GM23248 (cell line): ENCODE measurements at places on chromosomes 6 and 20. TPM values are rescaled to one million over a fixed set of nuclear protein-coding genes. Genes with fewer than 3 reads are reported as not detected.

The GZF1 gene
- 5.9 and 6.3 TPM in 2 replicates for polyA plus RNA-seq

The BNIP5 gene
- polyA plus RNA-seq: not detected in 2 replicates

The HLA-F gene
- polyA plus RNA-seq: 0.37 and 0.93 TPM in 2 replicates

The IL20RA gene
- polyA plus RNA-seq: not detected in 2 replicates

The VIP gene
- polyA plus RNA-seq: 0.20 TPM in 1 of 2 replicates, not detected in the other

The DEFB113 gene
- polyA plus RNA-seq: not detected in 2 replicates

The ABRACL gene
- polyA plus RNA-seq: 37.1 and 38.7 TPM in 2 replicates

The SLC26A8 gene
- polyA plus RNA-seq: not detected in 2 replicates

The HMGCLL1 gene
- polyA plus RNA-seq: not detected in 2 replicates

DNA sequence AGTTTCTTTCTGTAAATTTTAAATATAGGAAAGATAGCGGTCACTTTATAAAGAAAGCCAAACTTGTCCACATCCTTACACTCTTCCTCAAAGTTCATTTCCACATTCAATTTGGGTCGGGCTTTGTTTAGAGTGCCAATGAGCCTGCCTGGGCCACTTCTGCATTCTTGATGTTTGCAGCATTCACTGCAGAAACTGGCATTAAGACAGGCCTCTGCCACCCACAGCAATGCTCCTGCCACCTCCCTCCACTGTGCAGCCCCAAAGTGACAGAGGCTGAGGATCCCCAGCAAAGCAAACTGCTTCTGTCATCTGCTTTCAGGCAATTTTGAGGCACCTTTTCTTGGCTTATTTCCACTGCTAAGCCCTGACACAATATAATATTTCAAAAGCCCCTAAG, 61.2 kb downstream of the TNFAIP3 start:
- no peak overlapping the region for H3K27ac ChIP-seq
- H3K4me1 ChIP-seq: peaks cover 49% of the 10 kb centered on the region
- no peak for DNase-seq

DNA sequence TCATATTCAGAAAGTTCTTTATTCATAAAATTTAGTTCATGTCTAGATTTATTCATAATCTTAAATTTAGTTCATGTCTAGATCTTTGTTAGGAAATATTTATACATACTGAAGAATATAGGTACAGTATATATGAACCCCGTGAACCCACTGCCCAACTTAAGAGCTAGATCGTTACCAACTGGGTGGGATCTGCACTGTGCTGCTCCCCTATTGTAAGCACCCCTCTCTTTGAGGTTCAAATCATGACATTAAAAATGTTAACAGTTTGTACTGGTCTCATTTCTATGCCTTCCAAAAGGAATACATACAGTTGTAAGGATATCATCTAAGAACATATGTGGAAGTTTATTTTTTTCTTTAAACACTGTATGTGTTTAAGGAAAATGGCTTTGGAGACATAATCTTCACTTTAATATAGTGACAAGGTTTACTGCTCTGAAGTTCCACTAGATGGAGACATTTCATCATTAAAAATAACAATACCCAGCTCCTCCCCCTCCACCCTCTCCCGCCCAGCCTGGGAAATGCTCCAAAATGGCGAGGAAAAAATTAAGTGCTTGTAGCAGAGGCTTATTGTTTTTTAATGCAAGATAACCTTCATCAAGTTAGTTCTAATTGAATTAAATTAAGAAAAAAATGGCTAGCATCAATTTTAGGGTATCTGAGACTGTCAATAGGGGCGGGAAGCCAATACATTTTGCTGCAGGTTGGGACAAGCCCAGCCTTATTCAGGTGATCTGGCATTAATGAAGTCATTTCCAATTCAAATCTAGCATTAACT, 104.1 kb upstream of the TRAF3IP2 start:
- peaks cover 32% of the 10 kb centered on the region for H3K36me3 ChIP-seq
- peak; percentile 85 for DNase-seq
- no peak overlapping the region for H3K4me3 ChIP-seq

DNA sequence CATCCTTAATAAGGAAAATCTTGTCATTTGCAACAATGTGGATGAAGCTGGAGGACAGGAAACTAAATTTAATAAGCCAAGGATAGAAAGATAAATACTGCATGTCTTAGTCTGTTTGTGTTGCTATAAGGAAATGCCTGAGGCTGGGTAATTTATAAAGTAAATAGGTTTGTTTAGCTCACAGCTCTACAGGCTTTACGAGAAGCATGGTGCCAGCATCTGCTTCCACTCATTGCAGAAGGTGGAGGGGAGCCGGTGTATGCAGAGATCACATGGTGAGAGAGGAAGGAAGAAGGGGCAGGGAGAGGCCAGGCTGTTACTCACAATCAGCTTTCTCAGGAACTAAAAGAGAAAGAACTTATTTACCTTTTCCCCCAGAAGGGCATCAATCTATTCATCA, 118.9 kb upstream of the SMLR1 start:
- H3K36me3 ChIP-seq: no peaks in the 10 kb centered on the region
- DNase-seq: no peak
- no peak overlapping the region for H3K27ac ChIP-seq
- no peaks in the 10 kb centered on the region for H3K27me3 ChIP-seq
- H3K4me1 ChIP-seq: no peaks in the 10 kb centered on the region

DNA sequence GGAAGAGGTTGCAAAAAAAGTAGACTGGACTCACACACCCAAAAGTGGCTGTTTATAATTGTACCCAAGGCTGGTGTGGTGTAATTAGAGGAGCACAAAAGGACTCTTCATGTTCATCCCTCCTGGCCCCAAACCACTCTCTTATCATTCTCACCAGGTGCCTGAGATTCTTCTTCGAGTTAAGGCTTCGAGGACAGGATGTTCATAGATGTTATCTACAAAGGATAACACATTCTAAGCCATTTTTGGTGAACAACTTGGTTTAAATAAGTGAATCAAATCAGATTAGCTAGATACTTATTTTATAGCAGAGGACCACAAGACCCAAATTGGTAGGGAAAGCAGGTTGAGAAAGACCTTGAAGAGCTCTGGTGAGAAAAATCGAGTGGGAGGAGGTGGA, 73.1 kb upstream of the SUPT3H start:
- no peak overlapping the region for H3K27ac ChIP-seq
- H3K27me3 ChIP-seq: no peaks in the 10 kb centered on the region
- no peak for DNase-seq

DNA sequence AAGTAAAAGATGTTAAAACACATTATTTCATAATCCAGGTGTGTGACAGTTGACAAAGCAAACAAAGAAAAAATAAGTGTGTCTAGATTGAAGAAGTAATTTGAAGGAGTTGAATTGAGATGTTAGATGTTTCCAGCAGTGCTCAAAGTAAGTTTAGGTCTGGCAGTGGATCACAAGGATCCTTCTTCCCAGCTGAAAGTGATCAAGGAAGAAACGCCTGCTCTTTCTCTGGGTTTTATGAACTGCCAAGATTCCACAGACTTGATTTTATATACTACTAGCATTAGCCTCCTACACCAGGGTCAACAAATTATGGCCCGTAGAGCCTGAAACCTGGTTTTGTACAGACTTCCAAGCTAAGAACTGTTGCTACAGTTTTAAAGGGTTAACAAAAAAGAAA, 30.3 kb downstream of the STX7 start:
- no peak overlapping the region for H3K27ac ChIP-seq
- no peak overlapping the region for H3K4me3 ChIP-seq
- H3K27me3 ChIP-seq: no peaks in the 10 kb centered on the region
- H3K4me1 ChIP-seq: peaks cover 42% of the 10 kb centered on the region
- 0 out of 2 replicates have a peak, but pooled peaks cover 6% of the 10 kb centered on the region for H3K36me3 ChIP-seq
- DNase-seq: no peak

- no peaks in the 10 kb centered on the region for H3K4me1 ChIP-seq
- no peak for DNase-seq
- no peaks in the 10 kb centered on the region for H3K36me3 ChIP-seq
- H3K27ac ChIP-seq: no peak overlapping the region
- H3K4me3 ChIP-seq: no peak overlapping the region
Observed at GRCh38 chr6:164015088-164015484, 600.6 kb downstream of the QKI start.

- peak overlapping the region; percentile 90 for H3K27ac ChIP-seq
- no peak overlapping the region for H3K4me3 ChIP-seq
- H3K36me3 ChIP-seq: no peaks in the 10 kb centered on the region
- H3K27me3 ChIP-seq: no peaks in the 10 kb centered on the region
- peak; percentile 76 for DNase-seq
Observed at GRCh38 chr6:140050101-140050995, 675.9 kb upstream of the CITED2 start.

DNA sequence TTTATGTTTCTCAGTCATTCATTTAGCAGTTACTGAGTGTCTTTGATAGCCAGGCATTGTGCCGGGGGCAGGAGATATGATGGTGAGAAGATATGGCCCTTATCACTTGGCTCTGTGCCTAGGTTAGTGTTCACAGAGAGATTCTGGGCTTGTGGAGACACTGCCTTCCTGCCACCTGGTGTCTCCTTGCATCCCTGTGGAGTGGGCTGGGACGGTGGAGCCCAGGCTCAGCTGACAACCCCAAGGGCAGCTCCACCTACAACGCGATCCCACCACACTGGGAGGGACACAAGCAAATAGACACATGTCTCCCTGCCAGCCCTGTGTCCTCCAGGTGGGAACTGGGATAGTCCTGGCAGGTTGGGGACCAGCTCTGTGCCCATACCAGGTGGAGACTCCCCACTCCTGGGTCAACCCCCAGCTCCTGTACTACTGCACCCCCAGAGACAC, 30.3 kb upstream of the VEGFA start:
- DNase-seq: no peak
- H3K4me1 ChIP-seq: no peaks in the 10 kb centered on the region
- no peaks in the 10 kb centered on the region for H3K36me3 ChIP-seq
- no peak overlapping the region for H3K4me3 ChIP-seq
- no peak overlapping the region for H3K27ac ChIP-seq
- H3K27me3 ChIP-seq: no peaks in the 10 kb centered on the region

DNA sequence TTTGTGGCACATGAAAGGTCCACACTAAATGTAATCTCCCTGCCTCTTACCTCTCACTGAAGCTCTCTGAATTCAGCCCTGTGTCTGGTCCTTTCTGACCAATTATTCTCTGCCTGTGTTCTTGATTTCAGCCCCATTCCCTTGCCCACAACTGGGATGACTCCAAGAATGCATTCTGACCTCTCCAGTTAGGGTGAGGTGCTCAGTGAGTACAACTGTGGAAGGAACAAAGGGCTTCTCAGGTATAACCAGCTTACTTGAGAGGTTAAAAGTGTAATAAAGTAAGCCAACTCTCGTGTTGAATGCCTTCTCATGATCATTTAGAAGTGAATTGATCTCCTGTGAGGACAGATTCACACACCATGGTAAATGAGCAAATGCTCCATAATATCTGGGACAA, 88.1 kb downstream of the GCLC start:
- no peak overlapping the region for H3K4me3 ChIP-seq
- H3K4me1 ChIP-seq: no peaks in the 10 kb centered on the region
- H3K27ac ChIP-seq: no peak overlapping the region
- H3K36me3 ChIP-seq: no peaks in the 10 kb centered on the region
- H3K27me3 ChIP-seq: no peaks in the 10 kb centered on the region

DNA sequence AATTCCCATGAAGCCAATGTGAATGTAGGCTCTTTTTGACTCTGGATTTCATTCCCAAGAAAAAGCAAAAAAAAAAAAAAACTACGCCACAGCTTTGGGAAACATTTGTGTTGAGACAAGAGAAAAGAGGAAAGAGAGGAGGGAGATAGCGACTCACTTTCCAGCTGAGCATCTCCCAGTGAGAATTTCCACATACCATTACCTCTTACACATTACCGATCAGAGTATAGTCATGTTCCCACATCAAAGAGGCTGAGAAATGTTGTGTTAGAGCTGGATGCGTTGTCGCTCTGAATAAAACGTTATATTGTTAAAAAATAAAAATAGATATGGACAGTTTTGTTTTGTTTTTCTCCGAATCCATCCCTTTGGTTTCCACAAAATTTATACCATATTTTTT, 1019.3 kb upstream of the ADGRB3 start:
- no peak overlapping the region for H3K27ac ChIP-seq
- no peaks in the 10 kb centered on the region for H3K4me1 ChIP-seq

DNA sequence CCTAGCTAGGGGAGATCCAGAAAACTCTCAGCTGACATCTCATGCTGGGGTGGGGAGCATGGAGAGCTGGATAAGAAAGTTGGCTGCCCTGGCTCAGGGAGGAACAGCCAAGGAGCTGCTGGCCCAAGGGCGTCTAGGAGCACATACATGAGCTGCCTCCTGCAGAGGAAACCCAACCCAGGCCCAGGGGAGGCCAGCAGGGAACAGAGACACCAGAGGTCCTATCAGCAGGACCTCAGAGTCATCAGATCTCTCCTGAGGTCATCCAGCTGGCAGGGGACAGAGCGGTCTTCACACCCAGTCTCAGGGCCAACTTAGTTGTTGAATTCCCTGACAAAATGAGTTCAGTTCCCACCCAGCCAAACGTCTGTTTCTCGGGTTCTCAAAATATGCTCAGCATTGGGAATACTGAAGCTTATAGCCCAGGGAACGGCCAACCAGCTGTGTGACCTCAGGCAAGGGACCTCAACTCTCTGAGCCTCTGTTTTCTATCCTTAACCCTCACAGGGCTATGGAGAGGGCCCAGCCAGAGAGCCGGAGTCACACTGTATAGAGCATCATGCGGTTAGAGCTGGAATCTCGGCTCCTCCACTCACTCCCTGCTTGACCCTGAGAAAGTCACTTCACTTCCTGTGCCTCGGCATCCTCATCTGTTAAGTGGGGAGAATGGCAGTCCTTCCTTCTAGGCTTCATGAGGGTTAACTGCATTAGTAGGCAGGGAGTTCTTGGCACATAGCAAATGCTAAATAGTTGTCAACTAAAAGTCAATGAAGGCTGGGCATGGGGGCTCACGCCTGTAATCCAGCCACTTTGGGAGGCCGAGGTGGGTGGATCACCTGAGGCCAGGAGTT, 13.8 kb downstream of the ADA start:
- no peaks in the 10 kb centered on the region for H3K36me3 ChIP-seq
- DNase-seq: no peak
- no peak overlapping the region for H3K4me3 ChIP-seq
- H3K27ac ChIP-seq: no peak overlapping the region
- H3K27me3 ChIP-seq: no peaks in the 10 kb centered on the region
- peaks cover 12% of the 10 kb centered on the region for H3K4me1 ChIP-seq

GRCh38 chr6:157557559-157557958, 176.6 kb downstream of the ZDHHC14 start:
- H3K36me3 ChIP-seq: no peaks in the 10 kb centered on the region
- no peak for DNase-seq
- H3K27ac ChIP-seq: no peak overlapping the region

DNA sequence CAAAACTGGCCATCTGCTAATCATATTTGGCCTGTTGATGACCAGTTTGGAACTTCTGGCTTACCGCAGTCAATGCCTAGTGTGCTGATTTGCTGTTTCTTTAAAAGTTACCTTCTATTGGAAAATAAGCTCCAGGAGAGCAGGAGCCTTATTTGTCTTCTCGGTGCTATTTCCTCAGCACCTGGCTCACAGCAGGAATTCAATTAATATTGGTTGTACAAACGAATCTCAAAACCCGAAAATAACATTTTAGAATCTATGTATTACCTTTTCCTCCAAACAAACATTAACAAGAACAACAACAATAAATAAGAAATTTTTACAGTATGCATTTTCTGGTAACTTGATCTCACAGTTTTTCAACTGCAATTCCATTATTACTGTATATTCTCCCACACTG, 1080.7 kb upstream of the MAP3K7 start:
- H3K27ac ChIP-seq: no peak overlapping the region
- no peak for DNase-seq
- no peaks in the 10 kb centered on the region for H3K36me3 ChIP-seq
- H3K4me1 ChIP-seq: no peaks in the 10 kb centered on the region

GRCh38 chr6:117280922-117281321, 15.6 kb downstream of the VGLL2 start:
- DNase-seq: peak; percentile 26
- no peak overlapping the region for H3K4me3 ChIP-seq
- H3K27ac ChIP-seq: no peak overlapping the region
- no peaks in the 10 kb centered on the region for H3K36me3 ChIP-seq

GRCh38 chr6:157912326-157912725, 69.3 kb upstream of the SYNJ2 start:
- peak; percentile 96 for DNase-seq
- H3K4me3 ChIP-seq: peak overlapping the region; percentile 27
- H3K36me3 ChIP-seq: peaks cover 60% of the 10 kb centered on the region
- peak overlapping the region; percentile 83 for H3K27ac ChIP-seq
